ENCODE measurements at places on chromosomes 7 and 10.

GRCh38 chr10:43376828-43377423 is 5.5 kb downstream of the FXYD4 start:
- no peak for DNase-seq

GRCh38 chr7:106615808-106616707 is 44.9 kb downstream of the CCDC71L start:
- DNase-seq = no peak

GRCh38 chr7:42549866-42550485 is 313.0 kb upstream of the GLI3 start:
- DNase-seq = no peak

DNA sequence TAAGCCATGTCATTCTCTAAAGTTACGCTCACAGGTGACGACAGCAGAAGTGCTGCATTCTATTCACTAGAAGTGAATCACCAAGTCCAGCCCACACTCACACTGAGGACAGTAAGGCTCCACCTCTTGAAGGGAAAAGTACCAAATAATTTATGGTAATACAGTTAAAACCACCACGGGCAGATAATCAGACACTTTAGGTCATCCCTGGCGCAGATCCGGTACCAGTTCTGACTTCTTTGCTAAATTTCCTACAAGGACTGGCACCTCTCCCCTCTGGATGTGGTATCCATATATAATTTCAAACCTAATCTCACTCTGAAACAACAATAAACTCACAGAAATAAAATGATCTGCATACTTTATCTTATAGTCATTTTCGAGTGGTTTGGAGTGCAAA is 954.7 kb upstream of the GHITM start:
- DNase-seq = no peak

- no peak for DNase-seq
Measured at GRCh38 chr7:140061607-140061930, 1.2 kb downstream of the PARP12 start.

DNA sequence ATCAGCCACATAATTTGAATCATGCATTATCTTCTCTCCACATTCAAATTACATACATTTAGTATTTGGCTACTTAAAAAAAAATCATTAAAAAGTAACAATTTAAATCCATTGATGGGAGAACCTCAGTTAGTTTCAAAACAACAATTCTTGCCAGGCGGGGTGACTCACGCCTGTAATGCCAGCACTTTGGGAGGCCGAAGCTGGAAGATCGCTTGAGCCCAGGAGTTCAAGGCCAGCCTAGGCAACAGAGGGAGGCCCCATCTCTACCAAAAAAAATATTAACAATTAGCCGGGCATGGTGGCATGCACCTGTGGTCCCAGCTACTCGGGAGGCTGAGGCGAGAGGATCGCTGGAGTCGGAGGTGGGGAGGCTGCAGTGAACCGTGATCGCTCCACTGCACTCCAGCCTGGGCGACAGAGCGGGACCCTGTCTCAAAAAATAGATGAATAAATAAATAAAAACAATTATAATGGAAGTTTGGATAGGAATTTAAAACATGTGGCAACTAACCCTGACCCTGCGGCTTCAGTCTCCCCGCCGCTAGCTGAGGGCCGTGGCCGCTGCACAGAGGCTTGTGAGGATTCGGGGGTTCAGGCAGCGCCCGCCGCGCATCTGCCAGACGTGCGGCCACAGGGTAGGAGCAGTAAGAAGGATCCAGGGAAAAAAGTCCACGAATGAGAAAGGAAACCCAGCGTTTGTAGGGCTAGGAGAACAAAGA is 1.1 kb upstream of the CSGALNACT2 start:
- DNase-seq = no peak

DNA sequence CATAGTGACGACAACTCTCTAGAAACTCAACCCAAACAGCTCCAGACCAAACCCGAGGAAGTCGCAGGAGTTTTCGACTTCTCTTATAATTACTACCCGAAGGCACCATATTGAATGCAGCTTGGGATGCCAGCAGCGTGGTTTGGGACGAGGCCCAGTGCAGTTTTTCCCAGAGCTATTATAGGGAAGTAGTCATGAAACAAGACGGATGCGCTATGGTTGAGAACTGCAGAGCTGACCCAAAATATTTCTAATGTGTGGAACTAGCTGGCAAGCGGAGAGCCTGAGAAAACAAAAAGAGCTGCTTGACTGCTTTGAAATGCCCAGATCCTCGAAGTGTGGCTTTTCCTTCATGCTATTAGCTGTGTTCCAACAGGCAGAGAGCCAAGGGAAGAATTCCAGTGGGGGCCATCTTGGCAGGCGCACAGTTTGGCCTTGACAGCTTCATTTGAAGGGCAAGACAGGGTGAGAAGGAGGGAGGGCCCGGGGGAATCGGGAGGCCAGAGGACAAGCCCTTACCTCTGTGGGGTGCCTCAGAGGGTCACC is 122.7 kb downstream of the CUL2 start:
- DNase-seq = peak; percentile 59

DNA sequence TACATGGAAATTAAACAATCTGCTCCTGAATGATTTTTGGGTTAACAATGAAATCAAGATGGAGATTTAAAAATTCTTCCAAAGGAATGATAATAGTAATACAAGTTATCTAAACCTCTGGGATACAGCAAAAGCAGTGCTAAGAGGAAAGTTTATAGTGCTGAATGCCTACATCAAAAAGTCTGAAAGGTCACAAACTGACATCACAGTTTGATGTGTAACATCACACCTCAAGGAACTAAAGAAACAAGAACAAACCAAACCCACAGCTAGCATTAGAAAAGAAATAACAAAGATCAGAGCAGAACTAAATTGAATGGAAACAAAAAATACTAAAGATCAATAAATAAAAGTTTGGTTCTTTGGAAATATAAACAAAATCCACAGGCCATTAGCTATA is 17.4 kb downstream of the ZFAND4 start:
- no peak for DNase-seq

GRCh38 chr10:80068270-80068669 is 10.2 kb upstream of the TMEM254 start:
- DNase-seq = no peak

Measured in AG04449 (cell line).